Fibroblast of skin of left quadriceps (primary cell): ENCODE measurements at places on chromosomes 3 and 15.

DNA sequence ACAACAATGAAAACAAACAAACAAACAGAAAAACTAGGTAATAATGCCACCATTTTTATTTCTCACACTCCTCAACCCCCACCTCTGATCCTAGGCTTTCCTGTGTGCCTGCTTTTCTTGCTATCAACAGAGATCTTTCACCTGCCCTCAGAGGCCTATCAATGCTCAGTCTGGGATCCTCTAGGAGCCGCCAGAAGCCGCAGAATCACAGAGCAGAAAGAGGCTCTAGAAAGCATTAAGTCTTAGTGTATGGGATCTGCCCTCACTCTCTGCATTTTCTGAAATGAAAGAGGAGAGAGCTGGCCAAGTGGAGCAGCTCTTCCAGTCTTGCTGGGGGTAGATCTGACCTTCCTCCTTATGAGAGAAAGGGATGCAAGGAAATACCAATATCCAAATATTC lies 306.8 kb downstream of the TUSC7 start:
- no peak for DNase-seq

GRCh38 chr3:155491696-155492095 lies 198.2 kb upstream of the STRIT1 start:
- DNase-seq: no peak

DNA sequence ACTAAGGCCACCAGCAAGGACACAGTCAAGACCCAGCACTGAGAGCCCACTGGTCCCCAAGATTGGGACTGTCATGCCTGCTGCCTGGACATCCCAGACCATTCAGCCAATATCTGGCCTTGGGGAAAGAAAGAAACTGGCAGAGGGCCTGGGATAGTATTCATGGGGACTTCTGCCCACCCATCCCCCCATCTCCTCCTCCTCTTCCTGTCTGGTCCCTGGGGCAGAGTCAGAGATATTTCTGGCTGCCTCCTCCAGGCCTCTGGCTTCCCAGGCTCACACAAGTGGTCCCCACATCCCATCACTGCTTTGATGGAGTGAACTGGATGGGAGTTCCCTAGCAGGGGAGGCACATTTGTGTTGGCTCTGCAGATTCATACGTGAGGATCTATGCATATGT lies 4.2 kb upstream of the RASL12 start:
- DNase-seq: no peak

GRCh38 chr3:124084022-124084881 lies 92.3 kb upstream of the ROPN1 start:
- peak; percentile 90 for DNase-seq

DNA sequence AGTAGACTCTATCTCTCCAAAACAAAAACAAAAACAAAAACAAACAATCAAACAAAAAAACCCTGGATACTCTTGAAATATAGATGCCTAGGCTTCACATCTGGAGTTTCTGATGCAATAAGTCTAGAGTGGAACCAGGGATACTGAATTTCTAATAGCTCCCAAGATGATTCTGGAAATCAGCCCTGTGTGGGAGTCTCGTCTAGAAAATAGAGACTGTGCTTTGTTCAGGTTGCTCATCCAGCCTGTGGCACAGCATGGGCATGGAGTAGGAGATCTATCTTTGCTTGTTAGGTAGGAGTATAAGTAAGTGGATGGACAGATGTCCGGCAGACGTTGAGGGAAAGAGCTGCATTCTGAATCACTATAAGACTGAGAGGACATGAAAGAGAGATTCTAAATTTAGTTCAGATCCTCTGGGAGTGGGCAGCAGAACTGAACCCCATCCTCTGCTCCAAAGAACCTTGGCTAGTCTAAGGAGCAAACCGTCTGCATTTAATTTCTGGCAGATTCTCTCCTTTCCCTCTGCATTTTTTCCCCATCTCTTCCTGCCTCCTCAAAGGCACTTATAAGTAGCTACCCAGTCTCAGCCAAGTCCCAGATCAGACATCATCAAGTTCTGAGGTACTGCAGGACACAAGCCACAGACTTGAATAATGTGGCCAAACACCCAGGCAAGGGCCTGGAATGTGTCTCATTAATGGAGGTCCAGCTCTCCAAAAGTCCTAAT lies 92.6 kb upstream of the STRIT1 start:
- no peak for DNase-seq

- DNase-seq: no peak
Observed at GRCh38 chr15:69482686-69483256, 30.2 kb downstream of the RPLP1 start.

DNA sequence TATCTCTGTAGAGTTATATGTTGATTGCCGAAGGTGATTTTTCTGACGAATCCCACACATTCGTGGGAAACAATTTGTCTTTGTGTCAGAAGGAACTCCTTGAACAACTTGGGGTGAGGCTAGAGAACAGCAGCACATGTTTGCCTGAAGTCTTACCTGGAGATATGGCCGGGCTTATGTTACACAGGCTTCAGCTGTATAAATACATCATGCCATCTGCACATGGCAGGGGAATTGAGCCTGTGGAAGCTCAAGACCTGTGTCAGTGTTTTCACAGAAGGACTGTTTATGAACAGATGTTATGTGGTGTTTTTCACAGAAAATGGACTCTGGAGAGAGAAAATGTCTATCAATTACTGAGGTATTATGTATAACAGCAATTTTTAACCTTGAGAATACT lies 203.6 kb upstream of the MDFIC2 start:
- no peak for DNase-seq

GRCh38 chr15:93973287-93973686 lies 258.1 kb upstream of the MCTP2 start:
- no peak for DNase-seq

DNA sequence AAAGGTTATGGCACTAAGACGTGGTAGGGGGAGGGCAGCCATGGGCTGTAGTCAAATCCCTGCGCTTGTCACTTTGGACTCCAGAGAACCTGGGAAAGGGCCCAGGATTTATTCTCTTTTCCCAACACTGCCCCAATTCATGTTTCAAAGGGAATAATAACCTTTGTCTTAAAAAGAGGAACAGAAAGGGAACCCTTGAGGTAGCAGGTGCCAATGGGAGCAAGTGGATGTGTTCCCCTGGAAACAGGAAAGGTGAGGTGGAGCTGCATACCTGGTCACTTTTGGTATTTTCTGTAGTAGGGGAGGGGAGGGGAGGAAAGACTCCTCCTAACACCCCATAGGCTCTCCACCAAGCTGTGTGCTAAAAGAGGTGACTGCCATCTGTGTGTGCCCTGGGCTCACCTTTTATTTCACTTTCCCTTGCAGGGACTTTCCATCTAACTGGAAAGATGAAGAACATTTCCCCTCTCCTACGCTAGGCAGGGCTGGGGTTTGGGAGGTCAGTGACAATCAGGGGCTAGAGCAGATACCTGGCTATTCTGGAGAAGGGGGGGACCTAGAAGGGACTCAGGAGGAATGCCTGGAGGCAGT lies 6.1 kb upstream of the CHST14 start:
- DNase-seq: no peak

GRCh38 chr15:68815598-68815997 lies 5.1 kb downstream of the ANP32A start:
- DNase-seq: no peak

- no peak for DNase-seq
Observed at GRCh38 chr3:11601446-11602238, 42.1 kb downstream of the VGLL4 start.

GRCh38 chr3:94875149-94875548 lies 812.3 kb downstream of the NSUN3 start:
- DNase-seq: no peak
